CD4-positive, alpha-beta memory T cell (primary cell): ENCODE measurements at places on chromosomes 3 and 15.

DNA sequence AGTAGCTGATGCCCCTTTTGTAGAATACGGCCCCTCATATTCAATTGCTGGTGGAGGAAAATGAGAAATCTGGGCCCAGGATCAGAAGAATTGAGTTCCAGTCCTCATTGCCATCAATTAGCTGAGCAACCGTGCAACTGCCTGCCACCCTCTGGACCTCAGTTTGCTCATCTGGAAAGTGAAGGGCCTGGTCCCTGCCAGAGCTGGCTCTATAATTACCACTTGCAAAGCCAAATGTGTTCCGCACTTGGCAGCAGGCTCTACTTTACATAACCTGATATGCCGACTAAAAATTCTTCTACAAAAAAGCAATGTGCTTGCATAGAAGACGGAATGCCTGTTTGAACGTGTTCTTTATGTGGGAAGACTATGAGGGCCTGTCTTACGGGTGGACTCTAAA, 8.6 kb upstream of the ITGB5 start:
- DNase-seq = no peak

DNA sequence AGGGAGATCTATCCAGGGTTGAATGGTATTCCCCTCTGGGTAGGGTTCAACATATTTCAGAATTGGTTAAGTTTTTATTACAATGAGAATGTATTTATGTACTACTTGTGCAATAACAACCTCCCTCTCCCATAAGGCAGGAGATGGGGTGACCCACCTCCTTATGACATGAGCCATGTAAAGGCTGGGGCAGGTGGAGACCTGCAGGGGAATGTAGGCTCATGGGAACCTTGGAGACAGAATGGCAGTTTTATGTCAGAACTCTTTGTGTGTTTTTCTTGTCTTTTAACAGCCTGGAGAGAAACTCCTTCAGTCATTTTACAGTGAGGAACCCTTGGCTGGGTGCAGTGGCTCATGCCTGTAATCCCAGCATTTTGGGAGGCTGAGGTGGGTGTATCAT, 24.6 kb upstream of the INSYN1 start:
- DNase-seq = no peak

DNA sequence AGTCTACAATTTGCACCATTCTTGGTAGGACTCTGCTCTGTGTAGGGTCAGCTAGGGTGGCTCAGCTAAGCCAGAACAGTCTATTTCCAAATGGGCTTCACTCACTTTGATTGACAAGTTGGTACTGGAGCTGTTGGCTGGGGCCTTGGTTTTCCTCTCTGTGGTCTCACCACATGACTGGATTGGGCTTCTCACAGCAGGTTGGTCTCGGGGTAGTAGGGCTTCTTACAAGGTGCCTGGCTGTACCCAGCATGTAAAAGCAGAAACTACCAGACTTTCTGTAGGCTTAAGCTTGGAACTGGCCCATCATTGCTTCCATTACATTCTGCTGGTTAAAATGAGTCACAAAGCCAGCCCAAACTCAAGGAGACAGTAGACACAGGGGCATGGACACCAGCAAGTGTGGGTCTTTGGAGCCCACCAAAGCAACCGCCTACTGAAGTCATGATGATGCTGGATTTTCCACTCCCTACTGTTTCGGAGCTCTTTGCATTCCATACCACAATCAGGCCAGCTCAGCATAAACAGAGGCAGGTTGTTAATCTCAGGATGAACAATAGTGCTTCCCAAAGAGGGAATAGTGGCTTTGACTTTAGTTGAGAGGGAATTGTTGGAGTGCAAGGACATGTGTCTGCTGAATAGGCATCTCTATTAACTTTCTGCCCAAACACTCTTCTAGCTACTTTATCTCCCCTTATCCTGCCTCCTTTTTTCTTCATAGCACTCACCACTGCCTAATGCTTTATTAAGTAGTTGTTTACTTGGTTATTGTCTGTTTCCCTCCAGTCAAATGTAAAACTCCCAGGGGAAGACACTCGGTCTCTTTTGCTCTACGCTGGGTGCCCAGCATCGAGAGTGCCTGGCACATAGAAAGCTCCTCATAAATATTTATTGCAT, 78.0 kb upstream of the RARB start:
- DNase-seq = no peak

- DNase-seq = no peak
Observed at GRCh38 chr15:26023231-26023630, 160.1 kb upstream of the ATP10A start.

- no peak for DNase-seq
Observed at GRCh38 chr3:169147238-169148008, 516.1 kb downstream of the MECOM start.

DNA sequence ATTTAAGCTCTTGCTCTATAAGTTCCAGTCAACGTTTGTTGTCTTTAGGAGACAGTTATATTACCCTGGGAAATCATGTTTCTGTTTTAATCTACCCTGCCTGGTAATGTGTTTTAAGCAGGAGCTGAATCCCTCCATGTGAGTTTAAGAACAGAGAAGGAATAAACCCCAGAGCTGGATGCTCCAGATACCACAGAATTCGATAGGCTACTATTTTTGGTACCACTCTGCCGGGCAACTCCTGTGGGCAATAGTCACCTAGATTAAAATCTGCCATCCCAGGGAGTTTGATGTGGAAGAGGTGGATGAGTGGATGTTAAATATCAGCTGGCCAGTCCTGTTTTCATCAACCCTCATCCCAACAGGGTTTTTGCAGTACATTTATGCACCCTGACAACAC, 20.4 kb downstream of the NUDT16 start:
- DNase-seq = no peak

- DNase-seq = no peak
Observed at GRCh38 chr3:195196266-195196665, 74.7 kb downstream of the XXYLT1 start.

DNA sequence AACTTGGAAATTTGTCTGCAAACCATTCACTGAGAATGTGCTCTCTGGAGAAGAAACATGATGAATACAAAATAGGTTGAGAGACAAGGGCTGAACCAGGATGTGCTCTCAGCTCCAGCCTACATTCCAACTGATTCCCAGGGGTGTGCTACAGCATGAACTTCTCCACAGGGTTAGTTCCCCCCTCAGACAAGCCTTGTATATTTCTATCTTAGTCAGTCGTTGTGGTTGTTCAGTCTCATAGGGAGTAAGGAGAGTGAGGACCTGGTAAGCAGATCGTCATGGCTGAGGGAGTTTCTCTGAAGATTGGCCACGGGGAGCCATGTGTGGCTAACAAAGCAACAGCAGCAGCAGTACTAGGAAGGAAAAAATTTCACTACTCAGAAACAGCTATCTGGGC, 919.7 kb upstream of the CADM2 start:
- DNase-seq = no peak

GRCh38 chr3:131803113-131803512, 231.7 kb downstream of the CPNE4 start:
- no peak for DNase-seq

DNA sequence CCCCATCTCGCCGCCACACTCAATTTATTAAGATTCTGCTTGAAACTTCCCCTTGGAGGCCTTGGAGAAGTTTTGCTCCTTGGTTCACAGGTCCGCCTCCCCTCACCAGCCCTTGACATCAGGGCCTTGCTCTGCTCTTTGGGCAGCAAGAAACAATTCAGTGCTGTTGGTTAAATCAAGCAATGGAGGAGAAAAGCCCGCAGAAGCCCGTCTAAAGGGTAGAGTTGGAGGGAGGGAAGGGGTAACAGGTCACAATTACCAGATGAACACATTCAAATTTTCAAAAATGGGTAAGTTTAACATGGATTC, 429 bp downstream of the PARP9 start:
- DNase-seq = no peak

DNA sequence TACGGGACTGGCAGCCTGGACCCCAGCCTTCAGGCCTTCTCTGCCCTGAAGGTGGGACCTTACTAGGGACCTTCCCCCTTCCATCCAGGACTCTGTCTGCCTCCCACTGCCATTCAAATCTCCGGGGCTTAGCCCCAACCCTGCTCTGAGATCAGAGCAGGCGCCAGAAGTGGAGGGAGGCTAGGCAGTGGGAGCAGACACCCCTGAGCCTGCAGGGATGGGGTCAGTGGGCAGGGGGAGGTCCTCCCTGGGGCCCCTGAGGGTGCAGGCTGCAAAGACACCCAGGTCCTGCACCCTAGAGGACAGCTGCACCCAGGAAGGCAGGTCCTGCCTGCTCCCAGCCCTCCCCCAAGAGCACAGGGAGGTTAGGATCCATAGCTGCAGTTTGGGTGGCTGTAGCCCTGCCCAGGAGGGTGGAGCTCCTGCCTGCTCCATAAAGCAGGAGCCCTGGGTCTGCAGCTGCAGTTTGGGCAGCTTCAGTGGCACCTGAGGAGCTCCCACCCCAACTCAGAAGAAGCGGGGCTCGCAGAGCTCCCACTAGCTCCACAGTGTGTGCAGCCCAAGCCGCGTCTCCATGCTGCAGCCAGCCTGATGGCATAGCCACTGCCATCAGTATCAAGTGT, 8.1 kb upstream of the POC1A start:
- DNase-seq = no peak

- no peak for DNase-seq
Observed at GRCh38 chr15:80825361-80826030, 46.3 kb downstream of the CEMIP start.

GRCh38 chr15:89828281-89829145, 13.9 kb upstream of the ANPEP start:
- DNase-seq = no peak

- no peak for DNase-seq
Observed at GRCh38 chr15:77650265-77650664, 17.6 kb upstream of the LINGO1 start.

DNA sequence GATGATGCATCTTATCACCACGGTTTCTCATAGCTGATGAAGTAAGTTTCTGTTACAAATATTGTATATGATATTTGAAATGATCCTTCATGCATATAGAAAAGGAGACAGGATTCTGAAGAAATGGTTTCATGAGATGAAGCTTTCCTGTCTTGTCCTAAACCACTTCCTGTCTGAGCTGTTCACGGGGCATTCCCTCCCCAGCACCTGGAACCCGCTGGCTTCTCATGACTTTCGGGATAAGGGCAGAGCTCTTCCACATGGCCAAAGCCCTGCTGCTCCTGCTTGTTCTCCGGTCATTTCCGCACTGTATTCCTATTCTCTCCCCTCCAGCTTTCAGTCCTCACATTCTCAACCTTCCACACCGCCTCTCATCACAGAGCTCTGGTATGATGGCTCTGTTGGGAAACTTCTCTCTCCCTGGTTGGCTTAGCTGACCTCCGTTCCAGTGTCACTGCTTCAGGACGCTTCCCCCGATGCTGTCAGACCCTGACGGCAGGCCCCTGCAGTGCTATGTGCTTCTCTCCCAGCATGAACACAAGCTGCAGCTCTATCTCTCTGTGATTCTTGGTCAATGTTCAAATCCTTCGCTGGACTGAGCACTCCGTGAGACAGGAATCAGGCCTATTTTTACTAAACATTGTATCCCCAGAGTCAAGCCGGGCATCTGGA, 86.9 kb upstream of the HERC1 start:
- no peak for DNase-seq

- no peak for DNase-seq
Observed at GRCh38 chr3:13770170-13771169, 109.4 kb downstream of the WNT7A start.

DNA sequence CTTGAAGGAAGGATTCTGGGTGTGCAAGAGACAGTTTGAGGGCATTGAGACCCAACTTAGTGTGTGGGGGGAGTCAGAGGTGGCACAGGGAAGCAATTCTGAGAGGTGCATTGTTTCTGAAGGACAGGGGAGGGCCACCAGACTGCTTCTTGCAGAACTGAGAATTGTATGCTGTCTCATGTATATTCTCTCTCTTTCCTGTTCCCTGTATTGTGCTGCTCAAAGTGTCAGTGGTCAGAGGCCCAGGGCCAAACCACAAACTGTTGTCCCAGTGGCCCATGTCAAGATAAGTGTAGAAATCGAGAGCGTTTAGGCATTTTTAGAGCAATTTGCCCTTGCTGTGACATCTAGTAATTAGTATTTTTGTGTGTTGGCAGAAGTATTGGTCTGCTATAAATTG, 567.1 kb downstream of the EDEM1 start:
- DNase-seq = no peak

DNA sequence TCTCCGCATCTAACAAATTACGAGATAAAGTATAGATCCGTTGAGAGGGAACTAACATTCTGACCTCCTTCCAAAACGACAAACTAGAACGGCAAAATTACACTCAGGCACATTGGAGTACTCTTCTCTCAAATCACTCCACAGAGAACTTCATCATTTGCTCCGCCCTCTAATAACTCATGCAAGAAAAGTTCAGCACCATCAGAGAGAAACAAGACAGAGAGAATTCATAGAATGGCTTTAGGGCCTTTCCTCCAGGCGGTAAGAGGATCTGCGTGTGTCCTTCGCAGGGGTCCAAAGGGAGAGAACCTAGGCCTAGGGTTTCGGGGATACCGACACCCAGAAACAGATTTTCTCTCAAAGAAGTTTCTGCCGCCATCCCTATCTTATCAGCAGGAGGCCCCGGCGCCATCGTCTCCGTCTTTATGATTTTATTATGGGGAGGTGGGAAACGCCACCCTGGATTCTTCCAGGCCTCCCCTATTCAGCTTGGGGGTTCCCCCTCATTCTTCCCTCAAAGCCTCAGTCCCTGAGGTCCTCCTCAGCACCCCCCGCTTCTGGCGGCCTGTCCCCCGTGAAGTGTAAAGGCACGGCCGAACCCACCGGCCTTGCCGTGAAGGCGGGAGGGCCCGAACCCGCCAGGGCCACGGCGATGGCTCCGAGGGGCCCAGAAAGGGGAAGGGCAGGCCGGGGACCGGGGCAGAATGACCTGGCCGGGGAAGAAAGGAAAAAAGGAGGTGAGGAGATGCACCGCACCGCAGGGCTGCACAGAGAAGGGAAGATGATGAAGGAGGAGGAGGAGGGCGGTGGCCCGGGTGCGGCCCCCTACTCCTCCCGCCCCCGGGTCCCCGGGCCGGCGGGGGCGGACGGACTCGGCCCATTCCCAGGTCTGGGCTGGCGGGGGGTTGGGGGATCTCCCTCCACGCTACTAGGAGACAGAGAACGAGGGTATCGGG, 768 bp downstream of the UBXN7 start:
- peak; percentile 23 for DNase-seq

DNA sequence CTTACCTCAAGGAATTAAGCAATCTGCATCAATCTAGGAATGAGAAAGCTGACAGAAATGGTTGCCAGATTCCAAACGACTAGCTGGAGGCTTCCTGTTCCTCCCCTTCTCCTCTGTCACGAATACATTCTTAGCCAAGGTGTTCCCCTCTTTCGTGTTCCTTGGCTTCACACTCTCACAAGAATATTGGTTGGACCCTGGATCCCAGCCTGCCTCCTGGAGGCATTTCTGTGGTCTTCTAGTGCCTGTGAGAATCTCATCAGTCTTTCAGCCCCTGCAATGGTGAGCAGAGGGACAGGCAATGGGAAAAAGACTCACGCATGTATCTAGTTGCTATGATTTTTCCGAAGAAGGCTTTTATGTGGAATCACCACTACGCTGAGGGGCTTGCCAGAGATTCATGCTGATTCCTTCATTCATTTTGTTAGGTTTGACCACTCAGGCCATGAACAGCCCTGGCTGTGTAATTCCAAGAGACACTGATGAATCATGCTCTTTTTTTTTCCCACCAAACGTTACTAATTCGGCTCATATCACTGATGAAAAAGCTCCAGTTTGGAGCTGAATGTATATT, 1.6 kb upstream of the P3H2 start:
- DNase-seq = no peak

- no peak for DNase-seq
Observed at GRCh38 chr3:195143221-195143620, 127.7 kb downstream of the XXYLT1 start.
